ENCODE measurements at places on chromosomes 6 and 20.

GRCh38 chr6:100138346-100139022 lies 144.5 kb upstream of the MCHR2 start:
- no peaks in the 10 kb centered on the region for H3K4me1 ChIP-seq
- no peak overlapping the region for H3K4me3 ChIP-seq
- no peak overlapping the region for H3K27ac ChIP-seq
- H3K36me3 ChIP-seq: no peaks in the 10 kb centered on the region

DNA sequence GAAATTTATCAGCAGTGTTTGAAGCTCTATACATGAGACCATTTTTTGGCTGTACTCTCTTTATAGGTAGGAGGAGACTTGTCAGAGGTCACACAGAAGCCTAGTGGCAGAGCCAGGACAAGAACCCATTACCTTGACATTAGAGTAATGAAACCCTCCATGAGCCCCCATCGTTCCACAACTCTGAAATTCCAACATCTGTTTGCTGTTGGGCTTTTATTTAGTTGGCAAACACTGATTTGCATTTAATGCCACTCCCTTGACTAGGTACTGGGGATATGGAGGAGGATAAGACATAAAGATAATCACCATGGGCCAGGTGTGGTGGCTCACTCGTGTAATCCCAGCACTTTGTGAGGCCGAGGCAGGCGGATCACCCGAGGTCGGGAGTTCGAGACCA lies 1.6 kb downstream of the GSS start:
- peaks cover 6% of the 10 kb centered on the region for H3K36me3 ChIP-seq
- H3K27ac ChIP-seq: no peak overlapping the region
- no peak for DNase-seq
- H3K4me1 ChIP-seq: peaks cover 17% of the 10 kb centered on the region
- H3K27me3 ChIP-seq: no peaks in the 10 kb centered on the region

DNA sequence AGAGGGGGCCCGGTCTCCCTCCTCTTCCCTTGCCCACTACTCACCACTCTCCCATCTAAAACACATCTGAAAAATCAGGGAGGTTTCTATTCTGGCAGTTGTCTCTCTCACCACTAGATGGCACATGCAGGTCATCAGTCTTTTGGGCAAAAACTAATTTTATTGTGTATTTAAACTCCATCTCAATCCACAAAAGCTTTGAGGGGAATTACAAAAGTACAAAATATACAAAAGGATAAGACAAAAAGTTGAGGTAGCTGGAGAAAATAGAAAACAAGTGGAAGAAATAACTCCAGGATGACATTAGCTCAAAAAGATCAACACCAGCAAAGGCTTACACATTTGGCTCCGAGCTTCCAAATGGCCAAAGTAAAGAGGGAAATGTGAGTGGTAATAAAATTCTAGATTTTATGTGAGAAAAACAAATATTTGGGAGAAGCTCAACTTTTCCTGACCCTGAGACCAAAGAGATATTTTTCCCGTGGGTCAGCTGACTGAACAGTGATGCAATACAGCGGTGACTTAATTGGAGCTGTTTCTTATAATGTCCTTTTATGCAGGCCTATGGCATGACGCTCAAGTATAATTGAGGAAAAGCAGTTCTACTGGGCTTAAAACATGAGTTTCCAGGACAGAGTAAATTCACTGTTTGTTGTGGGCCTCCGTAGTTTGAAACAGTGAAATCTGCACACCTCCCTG lies 79.8 kb upstream of the CHD6 start:
- H3K27me3 ChIP-seq: peaks cover 5% of the 10 kb centered on the region
- no peaks in the 10 kb centered on the region for H3K4me1 ChIP-seq
- no peak overlapping the region for H3K27ac ChIP-seq
- peak; percentile 70 for DNase-seq
- no peak overlapping the region for H3K4me3 ChIP-seq

DNA sequence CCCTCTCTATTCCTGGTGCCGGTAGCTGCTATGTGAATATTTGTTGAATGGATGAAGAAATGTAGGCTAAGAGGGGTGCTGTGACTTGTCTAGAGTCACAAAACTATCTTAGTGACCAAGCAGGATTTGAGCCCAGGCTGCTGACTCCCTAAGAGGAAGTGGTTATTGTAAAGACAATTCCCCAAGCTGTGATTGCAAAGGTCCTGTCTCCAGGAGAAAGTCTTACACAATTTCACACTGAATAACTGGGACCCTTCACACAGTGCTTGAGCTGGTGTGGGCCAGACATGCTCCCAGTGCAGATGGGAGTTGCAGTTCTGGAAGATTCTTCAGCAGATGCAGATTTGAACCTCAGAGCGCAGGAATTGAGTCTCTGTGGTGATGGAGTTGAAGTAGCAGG lies 38.1 kb downstream of the IYD start:
- H3K27me3 ChIP-seq: no peaks in the 10 kb centered on the region
- peaks cover 45% of the 10 kb centered on the region for H3K4me1 ChIP-seq
- DNase-seq: no peak
- no peak overlapping the region for H3K4me3 ChIP-seq

DNA sequence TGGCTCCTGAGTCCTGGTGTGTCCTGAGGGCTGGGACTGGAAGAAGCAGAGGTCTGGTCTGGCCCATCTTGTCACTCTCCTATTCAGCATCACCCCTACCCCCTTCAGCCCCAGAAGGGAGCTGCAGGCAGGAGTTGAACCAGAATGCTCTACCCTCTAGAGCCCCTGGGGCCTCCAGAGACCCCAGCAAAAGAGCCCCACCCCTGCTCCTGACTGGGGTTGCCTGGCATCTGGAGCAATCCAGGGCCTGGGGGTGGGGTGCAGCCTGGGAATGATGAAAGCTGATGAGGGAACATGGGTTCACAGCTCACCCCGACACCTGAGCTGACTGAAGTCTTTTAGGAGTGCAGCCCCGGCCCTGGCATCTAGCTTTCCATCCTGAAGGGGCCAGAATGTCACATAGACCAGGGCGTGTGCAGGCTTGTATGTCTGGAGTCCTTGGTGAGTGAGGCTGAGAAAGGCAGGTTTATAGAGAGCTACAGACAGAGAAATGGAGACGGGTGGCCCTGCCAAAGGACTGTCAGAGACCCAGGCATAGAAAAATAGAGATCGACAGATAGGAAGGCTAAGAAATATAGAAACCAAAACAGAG lies 12.2 kb downstream of the FGD2 start:
- no peak overlapping the region for H3K4me3 ChIP-seq
- peaks cover 29% of the 10 kb centered on the region for H3K4me1 ChIP-seq
- no peak overlapping the region for H3K27ac ChIP-seq
- H3K27me3 ChIP-seq: no peaks in the 10 kb centered on the region

DNA sequence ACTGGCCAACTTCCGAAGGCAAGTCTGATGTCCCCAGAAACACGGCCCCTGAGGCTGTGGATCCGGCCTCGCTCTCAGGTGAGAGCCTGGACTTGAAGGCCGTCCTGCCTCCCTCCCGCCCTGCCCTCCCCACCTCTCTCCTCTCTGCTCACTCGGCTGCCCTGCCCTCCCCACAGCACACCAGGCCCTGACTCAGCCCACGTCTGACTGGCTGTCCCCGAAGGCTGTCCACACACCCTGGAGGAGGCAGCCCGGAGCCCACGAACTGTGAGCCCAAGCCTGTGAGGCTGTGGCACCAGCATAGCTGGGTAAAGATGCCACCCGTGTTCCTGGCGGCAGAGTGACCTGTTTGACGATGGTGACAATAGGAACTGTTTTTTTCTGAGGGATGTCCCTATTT lies 16.3 kb downstream of the GATA5 start:
- DNase-seq: no peak
- H3K4me3 ChIP-seq: no peak overlapping the region
- no peaks in the 10 kb centered on the region for H3K4me1 ChIP-seq
- no peak overlapping the region for H3K27ac ChIP-seq
- H3K27me3 ChIP-seq: no peaks in the 10 kb centered on the region

DNA sequence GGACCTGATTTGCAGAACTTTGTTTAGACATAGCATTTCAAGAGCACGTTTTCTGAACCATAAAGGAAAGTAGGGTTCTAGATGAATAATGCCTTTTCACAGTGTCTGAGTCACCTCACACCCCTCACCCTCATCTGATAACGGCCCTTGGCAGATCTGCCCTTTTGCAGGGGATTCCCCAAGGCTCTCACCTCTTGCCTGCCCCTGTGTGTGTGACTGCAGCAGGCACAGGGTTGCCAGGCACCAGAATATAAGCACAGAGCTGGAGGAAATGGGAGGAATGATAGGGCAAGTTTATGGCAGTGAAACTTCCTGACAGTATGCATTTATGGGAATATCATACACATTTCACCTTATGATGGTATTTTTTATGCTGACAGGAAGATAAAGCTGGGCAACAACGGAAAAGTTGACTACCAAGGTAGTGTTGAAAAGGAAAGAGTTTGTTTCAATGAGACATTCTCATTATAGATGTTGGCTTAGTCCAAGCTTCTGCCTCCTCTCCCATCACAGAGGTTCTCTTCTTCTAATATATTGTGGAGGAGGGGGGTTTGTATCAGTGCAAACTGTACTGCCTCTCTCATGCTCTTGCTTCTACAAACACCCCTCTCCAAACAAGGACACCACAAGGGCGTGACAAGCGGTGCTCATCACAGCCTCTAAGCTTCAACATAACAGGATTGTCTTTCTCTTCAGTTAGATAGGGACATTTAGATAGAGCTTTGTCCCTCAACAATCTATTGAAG lies 101.5 kb upstream of the BACH2 start:
- H3K36me3 ChIP-seq: no peaks in the 10 kb centered on the region
- no peak overlapping the region for H3K4me3 ChIP-seq
- no peaks in the 10 kb centered on the region for H3K27me3 ChIP-seq
- peak overlapping the region; percentile 88 for H3K27ac ChIP-seq
- H3K4me1 ChIP-seq: peaks cover 20% of the 10 kb centered on the region

GRCh38 chr20:31617432-31618104 lies 12.5 kb downstream of the ID1 start:
- no peaks in the 10 kb centered on the region for H3K27me3 ChIP-seq
- H3K4me3 ChIP-seq: no peak overlapping the region
- no peak overlapping the region for H3K27ac ChIP-seq
- H3K4me1 ChIP-seq: peaks cover 2% of the 10 kb centered on the region
- DNase-seq: no peak

DNA sequence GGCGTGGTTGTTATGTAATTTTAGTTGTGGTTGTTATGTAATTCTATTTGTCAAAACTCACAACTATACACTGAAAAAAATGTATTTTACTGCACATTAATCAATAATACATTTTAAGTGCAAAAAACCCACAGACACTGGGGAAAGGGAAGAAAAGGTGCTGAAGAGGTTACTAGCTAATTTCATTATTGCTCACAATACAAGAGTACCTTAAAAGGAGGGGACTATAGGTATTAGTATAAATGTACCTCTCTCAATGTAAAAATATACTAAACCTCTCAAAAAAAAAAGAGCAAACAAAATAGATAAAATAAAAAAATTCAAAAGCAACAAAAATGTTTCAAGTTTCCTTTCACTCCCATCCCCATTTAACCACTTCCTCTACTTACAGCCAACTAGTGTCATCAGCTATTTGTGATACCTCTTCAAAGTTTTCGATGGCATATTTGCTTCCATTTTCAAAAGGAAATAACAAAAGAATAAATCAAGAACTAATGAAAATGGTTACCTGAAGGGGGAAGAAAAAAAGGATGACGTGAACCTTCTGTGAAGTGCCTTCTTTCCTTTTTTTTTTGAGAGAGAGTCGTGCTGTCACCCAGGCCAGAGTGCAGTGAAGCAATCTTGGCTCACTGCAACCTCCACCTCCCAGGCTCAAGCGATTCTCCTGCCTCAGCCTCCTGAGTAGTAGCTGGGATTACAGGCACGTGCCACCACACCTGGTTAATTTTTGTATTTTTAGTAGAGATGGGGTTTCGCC lies 30.2 kb downstream of the RANBP9 start:
- H3K4me3 ChIP-seq: no peak overlapping the region
- no peaks in the 10 kb centered on the region for H3K27me3 ChIP-seq
- no peak for DNase-seq

DNA sequence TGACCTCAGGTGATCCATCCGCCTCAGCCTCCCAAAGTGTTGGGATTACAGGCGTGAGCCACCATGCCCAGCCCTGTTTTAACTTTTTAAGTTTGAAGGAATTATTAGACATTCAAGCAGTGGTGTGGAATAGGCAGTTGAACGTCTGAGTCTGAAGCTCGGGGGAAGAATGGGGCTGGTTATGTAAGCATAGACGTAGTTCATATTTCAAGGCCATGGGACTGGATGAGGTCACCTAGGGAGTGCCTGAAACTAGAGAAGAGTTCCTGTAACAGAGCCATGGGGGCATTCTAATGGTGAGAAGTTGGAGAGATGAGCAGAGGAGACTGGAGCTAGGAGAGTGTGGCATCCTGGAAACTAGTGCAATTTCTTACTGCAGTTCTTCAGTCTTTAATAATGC lies 6.4 kb downstream of the CDKAL1 start:
- peaks cover 27% of the 10 kb centered on the region for H3K4me1 ChIP-seq
- H3K4me3 ChIP-seq: no peak overlapping the region
- H3K36me3 ChIP-seq: peaks cover 14% of the 10 kb centered on the region
- no peaks in the 10 kb centered on the region for H3K27me3 ChIP-seq
- 0 out of 2 replicates have a peak overlapping the region, but pooled peaks have one; percentile 1 for H3K27ac ChIP-seq

GRCh38 chr6:144171406-144171805 lies 21.1 kb downstream of the STX11 start:
- DNase-seq: no peak
- no peaks in the 10 kb centered on the region for H3K4me1 ChIP-seq
- no peak overlapping the region for H3K27ac ChIP-seq

DNA sequence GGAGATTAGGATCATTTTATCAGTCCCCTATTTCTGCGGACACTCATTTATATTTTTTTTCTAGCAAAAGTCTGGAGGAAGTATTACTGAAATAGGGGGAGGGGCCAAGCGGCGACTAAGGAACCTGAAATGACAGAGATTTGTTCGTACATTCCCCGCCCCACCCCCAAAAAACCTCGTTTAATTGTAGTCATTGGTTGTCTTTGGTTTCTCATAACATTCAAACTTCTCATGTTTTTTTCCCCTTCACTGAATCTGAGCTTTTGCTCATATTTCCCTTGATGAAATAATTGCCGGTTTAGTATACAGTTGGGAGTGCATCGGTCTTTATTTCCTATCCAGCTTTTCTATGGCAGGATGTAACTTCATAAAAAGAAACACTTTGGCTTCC lies 768 bp upstream of the FYN start:
- peak overlapping the region; percentile 71 for H3K4me3 ChIP-seq
- peaks cover 18% of the 10 kb centered on the region for H3K4me1 ChIP-seq
- peak overlapping the region; percentile 0 for H3K27ac ChIP-seq
- no peaks in the 10 kb centered on the region for H3K27me3 ChIP-seq
- DNase-seq: peak; percentile 34

- no peaks in the 10 kb centered on the region for H3K27me3 ChIP-seq
- no peaks in the 10 kb centered on the region for H3K36me3 ChIP-seq
- no peak overlapping the region for H3K4me3 ChIP-seq
- H3K4me1 ChIP-seq: peaks cover 6% of the 10 kb centered on the region
- DNase-seq: peak; percentile 68
- H3K27ac ChIP-seq: no peak overlapping the region
Measured at GRCh38 chr6:160733050-160733646, 31.1 kb downstream of the PLG start.

DNA sequence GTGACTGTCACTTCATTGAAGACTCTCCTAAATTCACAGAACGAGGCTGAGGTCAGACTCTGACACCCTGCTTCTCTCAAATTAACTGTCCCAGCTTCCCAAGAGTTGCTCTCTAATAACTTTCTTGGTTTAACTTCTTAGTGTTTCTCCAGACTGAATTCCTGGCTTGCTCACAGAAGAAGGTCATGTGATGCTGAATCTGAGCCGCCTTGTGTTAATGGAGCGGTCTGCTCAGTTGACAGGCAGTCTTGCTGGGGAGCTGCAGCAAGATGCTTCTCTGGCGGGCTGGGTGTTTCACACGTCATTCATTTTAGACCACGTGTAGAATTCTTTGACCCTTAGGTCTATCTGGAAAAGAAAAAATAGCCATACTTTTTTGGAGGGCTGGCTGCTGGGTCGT lies 107.3 kb downstream of the FOXO3 start:
- peaks cover 20% of the 10 kb centered on the region for H3K4me1 ChIP-seq
- no peak overlapping the region for H3K4me3 ChIP-seq
- DNase-seq: no peak
- H3K36me3 ChIP-seq: peaks cover 14% of the 10 kb centered on the region
- H3K27me3 ChIP-seq: no peaks in the 10 kb centered on the region
- H3K27ac ChIP-seq: no peak overlapping the region
